ENCODE measurements at places on chromosomes 5 and 9.

- no peak for DNase-seq
Observed at GRCh38 chr5:113608113-113608596, 94.7 kb downstream of the YTHDC2 start.

DNA sequence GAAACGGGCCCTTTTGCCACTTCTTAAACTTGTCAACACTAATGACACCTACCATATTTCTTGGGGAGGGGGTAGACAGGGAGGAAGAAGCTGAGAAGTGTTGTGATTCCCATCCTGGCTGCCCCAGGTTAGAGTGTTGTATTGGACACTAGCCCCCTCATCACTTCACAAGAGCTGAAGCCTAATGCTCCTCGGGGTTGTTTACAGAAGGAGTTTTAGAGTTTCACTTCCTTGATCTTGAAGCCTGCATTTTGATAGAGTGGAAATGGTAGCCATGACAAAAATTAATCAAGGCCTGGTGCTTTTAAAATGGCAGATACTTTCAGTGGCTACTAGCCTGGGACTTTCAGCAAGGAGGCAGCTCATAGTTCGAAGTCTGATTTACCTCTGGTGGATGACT, 11.0 kb upstream of the FAM120AOS start:
- no peak for DNase-seq

- DNase-seq, result no peak
Observed at GRCh38 chr9:128224877-128225276, 21.7 kb downstream of the DNM1 start.

- DNase-seq, result no peak
Observed at GRCh38 chr9:89522959-89523285, 25.0 kb upstream of the SEMA4D start.

- DNase-seq, result no peak
Observed at GRCh38 chr5:133818031-133818431, 150.4 kb downstream of the C5orf15 start.

DNA sequence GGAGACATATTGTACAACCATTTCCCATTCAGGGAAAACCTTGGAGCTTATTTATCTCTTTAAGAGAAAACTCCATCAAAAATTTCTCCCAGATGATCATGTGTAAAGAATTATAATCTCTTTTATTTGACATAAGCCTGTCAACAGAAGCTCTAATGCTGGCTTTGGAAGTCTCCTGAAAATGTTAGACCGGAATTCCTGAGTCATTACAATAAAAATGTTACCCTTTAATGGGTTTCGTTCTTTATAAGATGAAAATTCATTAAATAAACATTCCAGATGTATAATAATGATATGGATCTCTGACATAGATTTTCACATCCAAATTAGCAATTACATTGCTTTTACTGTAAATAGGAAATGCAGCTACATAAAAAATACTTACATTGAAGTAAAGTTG, 1036.4 kb downstream of the EFNA5 start:
- no peak for DNase-seq
